Activated CD8-positive, alpha-beta T cell treated with anti-CD3 and anti-CD28 coated beads for 36 hours (primary cell): ENCODE measurements at places on chromosomes 5 and 9. TPM values are rescaled to one million over a fixed set of nuclear protein-coding genes. Genes with fewer than 3 reads are reported as not detected.
A peak's percentile ranks its signal among the peaks of the same experiment; 100 is the strongest.

The GPR151 gene
- total RNA-seq = not detected

The FRMPD1 gene
- total RNA-seq = not detected

The SKIC3 gene
- 68.2 TPM for total RNA-seq

The TAF11L10 gene
- total RNA-seq = not detected

The ANKRD31 gene
- total RNA-seq = 0.94 TPM

The GARIN3 gene
- total RNA-seq = 1.1 TPM

The EDIL3 gene
- total RNA-seq = not detected

The ST8SIA4 gene
- total RNA-seq = 31.6 TPM

The ECSCR gene
- not detected for total RNA-seq

The LMX1B gene
- total RNA-seq = not detected

DNA sequence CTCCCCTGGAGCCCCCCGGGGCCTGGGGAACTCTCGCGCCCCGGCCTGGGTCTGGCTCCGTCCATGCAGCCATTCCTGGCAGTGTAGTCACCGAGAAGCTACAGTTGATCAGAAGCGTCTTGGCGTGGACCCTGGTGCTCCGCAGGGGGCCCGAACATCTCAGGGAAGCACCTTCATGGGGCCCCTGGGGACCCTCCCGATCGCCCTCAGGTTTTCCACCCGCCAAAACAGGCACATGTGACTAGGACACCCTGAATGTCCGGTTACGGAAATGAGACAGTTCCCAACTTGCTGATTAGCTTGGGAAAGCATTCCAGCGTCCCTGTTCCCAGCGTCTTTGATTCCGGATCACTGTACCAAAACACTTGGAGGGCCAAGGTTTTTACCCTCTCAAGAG is 472 bp downstream of the FBXO4 start:
- DNase-seq = peak; percentile 40

GRCh38 chr5:95026718-95027117 is 258.2 kb downstream of the MCTP1 start:
- DNase-seq = no peak

GRCh38 chr9:126386088-126386487 is 59.5 kb downstream of the MVB12B start:
- no peak for DNase-seq

- DNase-seq = no peak
These were observed 2.5 kb upstream of the HSPB3 start for GRCh38 chr5:54453046-54453445.

DNA sequence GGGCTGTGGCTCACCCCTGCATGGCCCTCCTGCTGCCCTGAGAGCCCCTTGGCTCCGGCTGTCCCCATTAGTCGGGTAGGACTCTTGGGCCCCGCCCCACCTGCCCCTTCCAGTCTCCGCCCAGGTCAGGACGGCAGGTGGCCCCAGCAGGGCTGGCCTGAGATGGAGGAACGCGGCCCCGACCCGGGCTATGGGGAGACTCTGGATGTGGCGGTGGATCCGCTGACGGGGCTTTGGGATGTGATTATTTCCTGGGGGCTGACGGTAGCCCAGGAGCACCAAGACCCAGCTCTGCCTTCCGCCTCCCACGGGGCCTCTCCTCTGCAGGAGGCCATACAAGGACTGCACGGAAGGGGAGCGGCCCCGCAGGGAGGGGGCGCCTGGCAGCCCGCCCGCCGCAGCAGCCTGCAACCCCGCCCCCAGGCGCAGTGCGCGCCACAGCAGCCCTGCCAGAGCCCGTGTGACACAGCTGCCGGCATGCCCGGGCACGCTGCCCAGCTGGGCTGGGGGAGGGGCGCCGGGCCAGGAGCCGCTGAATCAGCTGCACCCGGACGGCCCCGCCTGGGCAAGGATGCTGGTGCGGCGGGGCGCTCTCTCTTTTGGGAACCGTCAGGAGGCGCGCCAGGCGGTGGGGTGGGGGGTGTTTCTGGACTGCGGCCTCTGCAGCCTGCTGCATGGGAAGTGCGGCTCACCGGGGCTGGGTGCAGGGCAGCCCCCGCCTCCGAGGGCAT is 9.2 kb downstream of the TMEM250 start:
- DNase-seq = peak; percentile 96

GRCh38 chr5:106399391-106399790 is 1271.3 kb downstream of the EFNA5 start:
- DNase-seq = no peak

DNA sequence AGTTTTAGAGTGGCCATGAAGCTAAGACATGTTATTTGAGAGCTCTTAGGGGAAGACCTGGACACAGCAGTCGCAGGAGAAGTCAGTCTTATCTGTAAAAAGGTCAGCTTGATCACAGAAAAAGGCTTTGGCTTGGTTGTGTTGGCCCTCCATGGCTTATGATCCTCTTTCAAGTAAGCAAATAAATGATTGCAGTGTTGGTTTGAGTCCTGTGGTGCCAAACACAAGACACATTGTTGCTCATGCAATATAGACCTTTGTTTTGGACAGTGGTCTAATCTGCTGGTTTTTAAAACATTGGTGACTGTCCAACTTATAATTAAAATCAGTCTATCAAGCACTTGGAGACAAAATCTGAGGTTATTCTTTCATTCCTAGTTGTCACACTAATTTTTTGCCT is 54.0 kb downstream of the DOCK8 start:
- DNase-seq = no peak

DNA sequence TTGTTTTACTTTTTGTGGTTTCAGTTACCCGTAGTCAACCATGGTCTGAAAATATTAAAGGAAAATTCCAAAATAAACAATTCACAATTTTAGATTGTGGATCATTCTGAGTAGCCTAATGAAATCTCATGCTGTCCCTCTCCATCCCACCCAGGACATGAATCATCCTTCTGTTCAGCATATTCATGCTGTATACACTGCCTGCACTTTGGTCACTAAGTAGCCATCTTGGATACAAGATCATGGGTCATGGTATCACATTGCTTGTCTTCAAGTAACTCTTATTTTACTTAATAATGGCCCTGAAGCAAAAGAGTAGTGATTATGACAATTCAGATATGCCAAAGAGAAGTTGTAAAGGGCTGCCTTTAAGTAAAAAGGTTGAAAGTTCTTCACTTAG is 536.5 kb upstream of the ACO1 start:
- no peak for DNase-seq

- peak; percentile 38 for DNase-seq
These were observed 451.8 kb downstream of the RAB3C start for GRCh38 chr5:59034498-59035186.

- no peak for DNase-seq
These were observed 146.4 kb downstream of the SGCD start for GRCh38 chr5:156473269-156473908.

DNA sequence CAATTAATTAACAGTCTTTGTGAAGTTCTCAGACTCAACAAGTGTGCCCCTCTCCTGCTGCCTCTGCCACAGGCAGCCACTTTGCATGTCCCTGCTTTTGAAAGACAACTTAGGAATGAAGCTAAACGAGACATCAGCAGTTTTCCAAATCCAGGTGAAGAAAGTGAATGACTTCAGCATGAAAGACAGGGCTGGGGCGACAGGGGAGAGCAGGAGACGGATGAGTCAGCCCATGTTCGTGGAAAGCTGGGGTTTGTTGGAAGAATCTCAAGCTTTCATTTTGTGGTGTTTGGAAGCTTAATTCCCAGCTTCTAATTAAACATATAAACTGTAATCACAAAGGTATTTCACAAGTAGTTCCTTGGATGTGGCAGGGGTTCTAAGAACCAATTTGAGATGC is 207.8 kb upstream of the MAP3K1 start:
- no peak for DNase-seq

GRCh38 chr5:38556088-38556598 is 303 bp downstream of the LIFR start:
- peak; percentile 30 for DNase-seq

DNA sequence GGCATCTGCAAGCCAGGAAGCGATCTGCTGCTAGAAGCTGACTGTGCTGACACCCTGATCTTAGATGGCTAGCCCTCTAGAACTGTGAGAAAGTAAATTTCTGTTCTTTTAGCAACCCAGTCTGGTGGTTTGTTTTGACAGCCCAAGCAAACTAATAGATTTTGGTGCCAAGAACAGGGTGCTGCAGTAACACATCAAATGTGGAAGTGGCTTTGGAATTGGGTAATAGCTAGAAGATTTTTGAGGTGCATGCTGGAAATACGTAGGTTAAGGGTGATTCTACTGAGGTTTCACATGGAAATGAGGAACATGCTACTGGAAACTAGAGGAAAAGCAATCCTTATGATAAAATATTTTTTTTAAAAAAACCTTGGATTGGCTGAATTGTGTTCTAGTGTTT is 153.5 kb upstream of the SH3GL2 start:
- no peak for DNase-seq

DNA sequence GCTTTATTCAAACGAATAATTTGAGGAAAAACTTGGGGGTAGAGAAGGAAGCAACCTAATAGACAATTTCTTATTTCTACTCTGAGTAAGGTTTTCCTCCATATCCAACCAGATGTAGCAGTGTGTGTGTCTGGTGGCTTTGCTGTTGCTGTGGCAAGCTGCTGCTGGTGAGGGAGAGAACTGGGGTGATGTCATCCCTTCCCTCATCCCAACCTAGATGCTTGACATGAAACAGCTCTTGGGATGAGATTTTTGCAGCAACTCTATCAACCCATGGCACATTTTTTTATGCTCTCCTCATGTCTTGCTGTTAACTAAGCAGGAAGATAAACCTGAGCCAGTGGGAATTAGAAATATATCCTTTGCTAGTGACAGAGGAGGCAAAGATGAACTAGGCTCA is 135.8 kb downstream of the PCSK1 start:
- DNase-seq = no peak

- DNase-seq = no peak
These were observed 374.0 kb downstream of the NFIB start for GRCh38 chr9:13939701-13940490.
